ENCODE measurements at places on chromosomes 3 and 15.

DNA sequence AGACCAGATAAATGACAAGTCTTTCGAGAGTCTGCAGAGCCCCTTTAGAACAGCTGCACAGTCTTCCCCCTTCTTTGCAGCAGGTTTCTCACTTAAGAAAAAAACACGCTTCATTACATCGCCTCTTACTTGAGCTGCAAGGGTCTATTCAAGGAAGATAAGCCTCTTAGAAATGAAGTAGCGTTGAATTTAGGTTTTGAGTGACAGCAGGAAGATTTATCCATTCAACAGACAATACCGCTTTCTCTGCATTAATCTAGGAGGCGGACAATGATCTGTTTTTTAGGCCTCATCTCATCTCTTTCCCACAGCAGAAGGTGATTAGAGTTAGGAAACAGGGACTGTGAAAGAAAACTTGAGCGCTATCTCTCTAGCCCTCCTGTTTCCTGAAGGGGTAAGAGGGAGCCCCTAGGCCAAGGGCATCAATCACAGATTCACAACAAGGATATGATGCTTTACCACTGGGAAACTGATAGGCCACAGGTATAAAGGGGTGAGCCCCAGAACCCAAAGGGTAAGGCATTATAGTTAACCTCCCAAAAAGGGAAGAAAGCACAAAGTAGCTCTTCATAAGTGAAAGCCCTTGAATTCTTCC, 84.3 kb downstream of the MECOM start:
- no peak for DNase-seq

GRCh38 chr3:44240061-44240460, 1.6 kb upstream of the TOPAZ1 start:
- no peak for DNase-seq

DNA sequence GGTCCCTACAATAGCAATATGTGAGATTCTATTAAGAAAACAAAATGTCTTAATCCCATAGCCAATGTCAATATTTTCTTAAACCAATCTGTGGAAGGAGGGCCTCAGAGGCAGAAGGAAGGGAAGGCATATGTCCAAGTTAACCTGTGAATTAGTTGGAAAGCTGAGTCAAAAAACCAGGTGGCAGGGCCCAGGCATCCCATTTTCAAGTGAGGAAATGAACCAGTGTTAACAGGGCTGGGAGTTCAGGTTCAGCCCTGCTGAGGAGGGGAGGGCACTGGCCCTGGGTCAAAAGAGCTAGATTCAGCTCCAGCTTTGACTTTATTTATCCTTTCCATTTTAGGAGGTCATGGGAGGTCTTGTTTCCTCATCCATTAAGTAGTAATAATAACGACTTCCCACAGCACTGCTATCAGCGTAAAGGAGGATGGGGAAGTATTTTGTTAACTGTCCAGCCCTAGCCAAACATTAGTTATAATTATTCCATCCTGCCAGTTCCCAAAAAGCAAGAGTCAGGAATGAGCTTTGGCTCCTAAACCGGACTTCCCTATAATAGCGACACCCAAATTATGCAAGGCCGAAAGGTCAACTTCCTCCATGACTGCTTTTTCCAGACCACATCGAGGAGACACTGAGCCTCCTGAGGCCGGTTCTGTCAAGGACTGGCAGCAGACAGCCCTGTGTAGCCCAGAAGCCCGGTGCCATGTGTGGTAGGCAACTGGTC, 3.2 kb downstream of the MASP1 start:
- no peak for DNase-seq

DNA sequence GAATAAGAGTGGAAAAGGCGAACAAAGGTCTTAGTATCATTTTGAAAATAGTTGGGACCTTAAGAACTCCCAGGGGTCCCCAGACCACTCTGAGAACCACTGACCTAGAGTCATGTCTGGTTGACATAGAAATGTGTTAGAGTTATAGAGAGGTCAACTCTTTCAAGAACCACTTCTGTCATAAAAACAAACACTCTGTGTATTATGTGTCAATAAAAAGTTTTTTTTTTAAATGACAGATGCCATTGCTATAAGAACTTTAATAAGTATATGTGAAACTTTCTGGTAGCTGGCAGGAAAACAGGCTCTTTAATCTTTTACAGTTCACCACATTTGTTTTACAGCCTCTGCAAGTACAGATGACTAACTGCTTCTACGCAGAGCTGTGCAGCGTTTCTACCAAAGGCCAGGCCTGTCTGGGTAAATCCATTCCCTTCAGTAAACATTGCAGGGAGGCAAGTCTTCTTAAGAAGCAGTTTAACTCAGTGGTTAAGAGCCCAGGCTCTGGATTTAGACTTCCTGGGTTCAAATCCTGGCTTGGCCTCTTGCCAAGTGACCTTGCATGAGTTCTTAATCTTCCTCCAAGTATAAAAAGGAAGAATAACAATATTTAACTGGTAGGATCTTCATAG, 56.6 kb downstream of the RFTN1 start:
- DNase-seq: no peak

DNA sequence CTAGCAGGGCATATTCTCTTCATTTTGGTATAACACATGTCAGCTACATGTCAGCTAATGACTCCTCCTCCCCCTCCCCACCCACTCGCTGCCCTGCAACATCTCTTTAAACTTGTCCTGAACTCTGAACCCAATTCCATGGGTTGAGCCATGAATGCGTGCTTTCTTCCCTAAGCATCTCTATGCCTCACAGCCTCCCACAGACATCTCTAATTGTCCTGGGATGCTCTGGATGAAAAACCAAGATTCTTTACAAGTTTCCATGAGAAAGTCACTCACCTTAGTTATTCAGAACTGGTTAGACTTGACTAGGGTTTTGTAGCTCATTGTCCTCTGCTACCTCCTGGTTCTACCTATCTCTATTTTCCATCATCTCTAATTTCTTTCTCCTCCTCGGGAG, 629.1 kb downstream of the TBL1XR1 start:
- no peak for DNase-seq

DNA sequence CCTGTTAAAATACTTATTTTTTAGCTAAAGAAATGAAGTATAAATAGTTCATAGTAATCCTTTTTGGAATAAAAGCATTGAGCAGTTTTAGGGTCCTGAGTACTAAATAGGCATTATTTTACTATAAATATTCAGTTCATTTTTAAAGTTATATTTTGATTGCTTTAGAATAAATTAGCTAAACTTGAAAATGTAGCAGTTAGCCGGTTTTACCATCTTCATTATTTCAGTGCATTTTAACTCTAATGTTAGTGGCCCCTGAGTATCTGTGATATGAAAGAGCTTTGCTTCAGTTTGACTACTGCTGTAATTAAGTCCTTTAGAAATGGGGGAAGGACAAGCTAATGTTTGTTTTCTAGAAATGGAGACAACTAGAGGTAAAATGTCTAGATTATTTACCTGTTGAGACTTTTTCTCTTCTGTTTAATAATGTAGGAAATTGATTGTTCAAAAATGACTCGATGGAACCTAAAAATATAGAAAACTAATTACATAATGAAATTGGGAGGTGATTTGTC, 3.6 kb downstream of the SMC4 start:
- DNase-seq: no peak

All from GM04504 (cell line).